Astrocyte of the spinal cord (primary cell): ENCODE measurements at places on chromosomes 16 and 17.

DNA sequence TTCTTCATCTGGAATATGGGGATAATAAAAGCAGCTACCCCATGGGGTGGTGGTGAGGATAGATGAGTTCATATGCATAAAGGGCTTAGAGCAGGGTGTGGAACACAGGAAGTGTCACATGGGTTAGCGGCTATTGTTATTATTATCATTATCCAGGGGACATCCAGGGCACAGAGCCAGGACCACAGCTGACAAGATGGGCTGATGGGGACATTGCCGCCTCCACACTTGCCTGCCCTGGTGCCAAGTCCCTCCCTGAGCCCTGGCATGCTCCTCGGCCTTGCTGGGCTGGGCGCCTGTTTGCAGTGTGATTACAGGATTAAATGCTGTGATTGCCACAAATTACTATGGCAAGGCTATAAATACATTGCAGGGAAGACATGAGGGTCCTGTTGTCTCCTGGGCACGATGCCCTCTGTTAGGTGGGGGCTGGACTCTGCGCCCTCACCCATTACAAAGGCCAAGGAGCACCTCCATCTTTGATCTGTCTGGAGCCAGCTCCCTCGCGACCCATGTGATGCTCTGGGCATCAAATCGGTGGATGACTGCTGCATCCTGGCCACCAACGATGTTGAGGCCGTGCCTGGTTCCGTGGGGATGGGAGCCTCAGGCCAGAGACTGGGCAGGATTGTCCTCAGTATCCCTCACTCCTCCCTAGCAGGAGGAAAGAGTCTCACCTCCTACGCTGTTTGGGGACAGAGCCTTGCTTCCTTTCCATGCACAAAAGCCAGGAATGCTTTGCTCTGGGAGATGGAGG lies 43.2 kb downstream of the PIMREG start:
- DNase-seq = no peak

DNA sequence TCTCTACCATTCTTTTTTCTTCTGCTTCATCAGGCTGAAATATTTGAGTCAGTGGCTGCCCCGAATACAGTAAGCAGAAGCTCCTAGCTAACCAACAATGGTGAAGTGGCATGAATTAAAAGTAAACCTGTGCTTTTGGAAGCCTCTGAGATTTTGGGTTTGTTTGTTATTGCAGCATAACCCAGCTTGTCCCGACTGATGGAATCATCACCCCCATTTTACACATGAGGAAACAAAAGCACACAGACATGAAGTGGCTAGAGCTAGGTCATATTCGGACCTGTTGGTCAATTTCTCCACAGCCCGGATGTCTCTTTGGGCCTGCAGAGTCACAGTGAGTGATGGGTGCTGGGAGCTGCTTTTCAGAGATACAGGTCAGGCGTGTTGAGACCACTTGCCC lies 39.4 kb downstream of the IRX5 start:
- no peak for DNase-seq

- no peak for DNase-seq
Measured at GRCh38 chr16:13391337-13391736, 489.9 kb downstream of the SHISA9 start.

- no peak for DNase-seq
Measured at GRCh38 chr16:9016824-9017223, 53.1 kb upstream of the USP7 start.

DNA sequence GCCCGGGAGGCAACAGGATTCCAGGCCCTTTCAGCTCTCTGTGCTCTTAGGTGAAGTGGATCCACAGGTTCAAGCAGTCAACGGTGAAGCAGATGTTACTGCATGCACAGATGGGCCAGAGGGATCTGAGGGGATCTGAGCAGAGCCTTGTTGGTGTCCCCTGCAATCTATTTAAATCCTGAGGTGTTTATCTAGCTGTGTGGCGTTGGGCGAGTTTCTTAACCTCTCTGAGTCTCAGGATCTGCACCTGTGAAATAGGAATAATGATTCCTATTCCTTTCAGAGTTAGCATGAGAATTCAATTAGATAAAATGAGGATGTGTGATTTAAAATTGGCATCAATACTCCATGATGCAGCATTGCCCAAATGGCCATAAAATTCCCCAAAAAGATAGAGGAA lies 237.3 kb upstream of the CDH5 start:
- DNase-seq = no peak

- no peak for DNase-seq
Measured at GRCh38 chr17:48647963-48648245, 21.7 kb upstream of the HOXB9 start.

GRCh38 chr16:83681381-83681956 lies 126.3 kb upstream of the HSBP1 start:
- no peak for DNase-seq

DNA sequence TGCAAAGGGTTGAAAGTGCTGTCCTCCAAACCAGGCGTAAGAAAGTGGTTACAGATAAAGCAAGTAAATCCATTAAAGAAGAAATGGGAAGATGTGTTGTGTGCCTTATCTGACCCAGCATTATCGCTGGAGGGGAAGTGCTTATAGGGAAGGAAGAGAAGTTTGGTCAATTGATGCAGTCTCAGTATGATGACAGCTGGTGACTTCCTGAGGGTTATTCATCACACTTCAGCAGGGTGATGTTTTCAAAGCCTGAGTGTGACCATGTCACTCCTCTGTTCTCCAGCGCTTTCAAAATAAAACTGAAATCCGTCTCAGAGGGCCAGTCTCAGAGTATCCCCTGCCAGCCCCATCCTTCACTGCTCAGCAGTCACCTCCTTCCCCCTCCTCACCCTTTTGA lies 505.4 kb upstream of the RBFOX1 start:
- no peak for DNase-seq

DNA sequence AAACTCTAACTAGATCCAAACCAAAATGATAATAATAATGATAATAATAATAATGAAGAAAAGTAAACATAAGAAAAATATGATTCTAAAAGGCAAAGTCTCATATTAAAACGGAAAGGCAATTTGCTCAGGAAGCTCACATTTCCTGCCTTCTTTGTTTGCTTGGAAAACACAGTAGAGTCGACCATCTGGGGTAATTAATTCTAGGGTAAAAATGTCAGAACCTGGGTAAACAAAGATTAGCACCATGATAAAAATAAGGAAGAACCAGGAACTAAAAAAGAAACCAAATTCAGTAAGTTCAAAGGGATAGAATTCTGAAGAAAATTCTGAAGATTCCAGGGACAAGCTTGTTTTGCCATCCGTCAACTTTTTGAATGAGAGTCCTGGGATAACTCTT lies 16.2 kb downstream of the KRABD2 start:
- no peak for DNase-seq

DNA sequence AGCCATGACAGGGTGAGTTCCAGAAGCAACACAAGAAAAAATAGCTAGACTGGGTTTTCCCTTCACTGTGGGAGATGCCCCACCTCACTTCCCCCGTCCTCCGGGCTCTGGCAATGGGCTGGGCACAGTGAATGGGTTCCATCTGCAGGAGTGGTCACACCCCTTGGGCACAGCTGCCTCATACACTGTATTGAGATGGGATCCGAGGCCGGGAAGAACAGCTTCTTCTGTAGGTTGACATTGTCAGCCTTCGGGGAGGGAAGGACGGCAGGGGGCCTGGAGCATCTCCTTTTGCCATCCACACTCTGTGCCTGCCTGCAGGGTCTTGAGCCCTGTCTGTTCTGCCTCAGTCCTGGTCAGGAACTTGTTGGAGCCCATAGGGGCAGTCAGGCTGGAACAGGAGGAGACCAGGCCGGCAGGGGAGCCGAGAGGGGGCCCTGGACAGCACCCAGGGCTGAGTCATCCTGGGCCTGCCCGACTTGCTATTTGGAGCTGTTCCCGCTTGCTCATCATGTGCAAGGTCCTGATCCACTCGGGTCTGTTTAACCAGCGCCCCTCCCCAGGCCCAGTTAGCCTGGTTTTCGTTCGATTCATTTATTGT lies 286.7 kb downstream of the SEC14L1 start:
- DNase-seq = peak; percentile 86

DNA sequence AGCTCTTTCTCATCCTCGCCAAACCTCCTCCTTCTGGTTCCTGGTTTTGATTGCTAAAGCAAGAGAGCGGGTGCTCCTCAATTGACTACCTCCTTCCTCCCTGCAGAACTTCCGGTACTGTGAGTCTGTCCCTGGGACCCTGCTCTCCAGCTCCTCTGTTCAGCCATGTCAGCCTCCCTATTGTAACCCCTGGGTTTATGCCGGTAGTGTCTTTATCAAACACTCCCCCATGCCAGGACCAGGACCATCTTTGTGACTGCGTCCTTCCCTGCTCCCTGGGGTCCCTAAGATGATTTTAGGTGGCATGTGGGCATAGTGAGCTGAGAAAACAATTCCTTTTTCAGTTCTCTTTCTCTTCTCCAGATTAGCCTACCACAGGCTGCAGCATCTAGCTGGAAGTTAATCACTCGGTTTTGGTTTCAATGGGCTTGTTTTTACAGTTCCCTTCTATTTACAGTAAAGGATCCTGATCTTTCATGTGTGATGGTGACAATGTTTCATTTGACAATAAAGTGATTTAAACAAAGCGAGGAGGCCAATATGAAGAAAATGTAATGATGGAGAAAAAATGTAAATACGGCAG lies 27.7 kb upstream of the IL21R start:
- DNase-seq = no peak

GRCh38 chr16:87795336-87795735 lies 29.6 kb upstream of the KLHDC4 start:
- DNase-seq = no peak

GRCh38 chr17:18028114-18028951 lies 10.6 kb downstream of the ATPAF2 start:
- no peak for DNase-seq

GRCh38 chr16:88957887-88958577 lies 19.0 kb downstream of the CBFA2T3 start:
- DNase-seq = no peak

GRCh38 chr17:55224746-55225145 lies 40.0 kb upstream of the HLF start:
- DNase-seq = no peak

DNA sequence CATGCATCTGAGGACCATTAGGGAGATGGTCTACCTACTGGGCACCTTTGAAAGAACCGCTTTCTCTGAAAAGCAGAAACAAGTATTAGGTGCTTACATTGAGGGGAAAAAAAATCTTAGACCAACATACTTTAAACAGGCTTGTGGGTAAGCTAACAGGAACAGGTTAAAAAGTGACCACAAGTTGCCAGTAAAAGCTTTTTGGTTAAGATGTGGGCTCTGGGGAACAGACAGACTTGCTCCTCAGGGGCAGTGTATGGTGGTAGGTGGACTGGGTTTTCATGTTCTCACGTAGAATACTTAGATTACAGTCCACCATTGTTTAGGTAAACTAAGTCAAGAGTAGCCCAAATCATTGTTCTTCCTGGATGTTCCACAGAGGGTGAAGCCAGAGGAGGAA lies 41.2 kb downstream of the REXO5 start:
- DNase-seq = no peak

GRCh38 chr16:57301126-57301817 lies 16.8 kb upstream of the PLLP start:
- no peak for DNase-seq
